ENCODE measurements at places on chromosomes 3 and 15. TPM values are rescaled to one million over a fixed set of nuclear protein-coding genes. Genes with fewer than 3 reads are reported as not detected.
A peak's percentile ranks its signal among the peaks of the same experiment; 100 is the strongest.

DNA sequence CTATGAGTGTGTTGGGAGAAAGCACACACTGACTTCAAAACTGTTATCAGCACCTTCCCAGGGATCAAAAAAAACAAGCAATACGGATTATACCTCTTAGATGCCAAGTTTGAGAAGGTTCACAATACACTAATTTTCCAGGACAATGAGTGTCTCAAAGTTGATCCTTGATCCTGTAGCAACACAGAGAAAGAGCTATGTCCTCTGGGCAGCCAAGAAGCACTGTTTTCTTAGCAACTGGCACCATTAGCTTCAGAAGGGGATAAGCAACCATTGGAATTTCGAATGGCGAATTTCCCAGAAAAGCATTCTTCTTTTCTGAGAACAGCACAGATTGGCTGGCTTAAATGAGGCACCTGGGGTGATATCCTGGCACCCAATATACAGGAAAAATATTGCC is 270.3 kb upstream of the RORA start:
- DNase-seq = no peak
- H3K4me1 ChIP-seq = no peaks in the 10 kb centered on the region
- H3K27ac ChIP-seq = no peak overlapping the region
- no peak overlapping the region for H3K4me3 ChIP-seq
- H3K36me3 ChIP-seq = no peaks in the 10 kb centered on the region
- peaks cover 24% of the 10 kb centered on the region for H3K27me3 ChIP-seq

OIP5 gene
- 22.8 TPM for total RNA-seq

- H3K27me3 ChIP-seq = no peaks in the 10 kb centered on the region
- no peak overlapping the region for H3K4me3 ChIP-seq
- no peak for DNase-seq
- no peaks in the 10 kb centered on the region for H3K36me3 ChIP-seq
- no peaks in the 10 kb centered on the region for H3K4me1 ChIP-seq
- H3K27ac ChIP-seq = no peak overlapping the region
Observed at GRCh38 chr3:157921811-157922210, 184.4 kb downstream of the SHOX2 start.

DNA sequence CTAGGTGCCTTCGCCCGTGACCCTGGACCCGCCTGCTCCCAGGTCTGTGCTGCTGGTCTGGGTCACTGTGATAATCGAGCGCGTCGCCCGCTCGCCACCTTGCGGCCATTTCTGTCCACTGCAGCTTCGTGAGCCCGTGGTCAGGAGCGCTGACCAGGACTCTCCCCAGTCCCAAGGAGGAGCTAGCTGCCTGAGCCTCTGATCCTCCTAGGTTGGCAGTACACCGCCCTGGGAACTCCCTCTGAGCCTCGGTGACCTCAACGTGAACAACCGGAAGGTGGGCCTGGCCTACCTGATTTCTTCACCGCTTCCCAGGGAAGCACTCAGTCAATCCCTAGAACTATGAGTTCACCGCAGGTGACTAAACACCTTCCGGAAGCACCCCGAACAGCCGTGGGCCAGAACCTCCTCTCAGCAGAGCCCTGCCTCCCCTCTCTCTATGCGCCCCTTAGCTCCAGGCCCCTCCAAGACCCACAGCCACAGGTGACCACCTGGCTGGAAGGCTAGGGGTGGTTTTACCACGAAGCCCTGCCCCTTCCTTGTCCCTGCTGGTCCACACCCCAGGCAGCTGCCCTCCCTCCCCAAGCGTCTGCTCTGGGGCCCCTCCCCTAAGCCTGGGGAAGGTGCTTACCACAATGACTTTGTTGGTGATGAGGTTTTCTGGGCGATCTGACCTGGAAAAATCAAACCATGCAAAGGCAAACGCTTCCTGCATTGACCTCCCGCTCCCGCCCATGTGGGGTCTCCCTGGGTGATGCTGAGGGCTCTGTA is 9.7 kb downstream of the PLA2G4D start:
- no peak overlapping the region for H3K4me3 ChIP-seq
- H3K4me1 ChIP-seq = peaks cover 12% of the 10 kb centered on the region
- H3K36me3 ChIP-seq = no peaks in the 10 kb centered on the region
- H3K27me3 ChIP-seq = no peaks in the 10 kb centered on the region
- peak; percentile 54 for DNase-seq

GOLGA8T gene
- total RNA-seq = 1.3 TPM

SLC22A14 gene
- total RNA-seq = not detected

MESP2 gene
- not detected for total RNA-seq

DNA sequence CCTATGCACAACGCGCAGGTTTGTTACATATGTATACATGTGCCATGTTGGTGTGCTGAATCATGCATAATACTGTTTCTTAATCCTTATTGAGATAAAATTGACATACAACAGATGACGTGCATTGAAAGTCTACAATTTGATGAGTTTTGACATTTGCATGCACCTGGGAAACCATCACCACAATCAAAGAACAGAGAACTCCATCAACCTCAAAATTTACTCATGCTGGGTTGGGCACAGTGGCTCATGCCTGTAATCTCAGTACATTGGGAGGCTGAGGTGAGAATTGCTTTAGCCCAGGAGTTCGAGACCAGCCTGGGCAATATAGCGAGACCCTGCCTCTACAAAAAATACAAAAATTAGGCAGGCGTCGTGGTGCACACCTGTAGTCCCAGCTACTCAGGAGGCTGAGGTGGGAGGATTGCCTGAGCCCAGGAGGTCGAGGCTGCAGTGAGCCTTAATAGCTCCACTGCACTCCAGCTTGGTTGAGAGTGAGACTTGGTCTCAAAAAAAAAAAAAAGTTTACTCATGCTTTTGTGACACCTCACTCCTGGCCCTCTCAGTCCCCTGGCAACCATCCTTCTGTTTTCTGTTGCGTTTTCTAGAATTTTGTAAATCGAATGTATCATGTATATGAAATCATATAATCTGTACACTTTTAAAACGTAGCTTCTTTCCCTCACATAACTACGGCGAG is 56.6 kb downstream of the BHLHE40 start:
- no peaks in the 10 kb centered on the region for H3K27me3 ChIP-seq
- DNase-seq = no peak
- H3K4me3 ChIP-seq = no peak overlapping the region
- peaks cover 57% of the 10 kb centered on the region for H3K4me1 ChIP-seq
- H3K27ac ChIP-seq = no peak overlapping the region
- H3K36me3 ChIP-seq = no peaks in the 10 kb centered on the region

- H3K4me1 ChIP-seq = no peaks in the 10 kb centered on the region
- H3K4me3 ChIP-seq = no peak overlapping the region
- peaks cover 3% of the 10 kb centered on the region for H3K27me3 ChIP-seq
- no peak for DNase-seq
- no peak overlapping the region for H3K27ac ChIP-seq
Observed at GRCh38 chr3:193884027-193884426, 251.9 kb upstream of the HES1 start.

Data from activated CD8-positive, alpha-beta T cell treated with anti-CD3 and anti-CD28 coated beads, Interleukin-2, amount 10 ng/mL, durations not matched to agents 7 days and 5 days (primary cell).